CD8-positive, alpha-beta T cell (primary cell): ENCODE measurements at places on chromosomes 12 and 14.

- no peak for DNase-seq
These were observed 31.6 kb downstream of the CCDC92 start for GRCh38 chr12:123941000-123941399.

GRCh38 chr12:102746963-102747362 lies 170.1 kb downstream of the PAH start:
- no peak for DNase-seq

DNA sequence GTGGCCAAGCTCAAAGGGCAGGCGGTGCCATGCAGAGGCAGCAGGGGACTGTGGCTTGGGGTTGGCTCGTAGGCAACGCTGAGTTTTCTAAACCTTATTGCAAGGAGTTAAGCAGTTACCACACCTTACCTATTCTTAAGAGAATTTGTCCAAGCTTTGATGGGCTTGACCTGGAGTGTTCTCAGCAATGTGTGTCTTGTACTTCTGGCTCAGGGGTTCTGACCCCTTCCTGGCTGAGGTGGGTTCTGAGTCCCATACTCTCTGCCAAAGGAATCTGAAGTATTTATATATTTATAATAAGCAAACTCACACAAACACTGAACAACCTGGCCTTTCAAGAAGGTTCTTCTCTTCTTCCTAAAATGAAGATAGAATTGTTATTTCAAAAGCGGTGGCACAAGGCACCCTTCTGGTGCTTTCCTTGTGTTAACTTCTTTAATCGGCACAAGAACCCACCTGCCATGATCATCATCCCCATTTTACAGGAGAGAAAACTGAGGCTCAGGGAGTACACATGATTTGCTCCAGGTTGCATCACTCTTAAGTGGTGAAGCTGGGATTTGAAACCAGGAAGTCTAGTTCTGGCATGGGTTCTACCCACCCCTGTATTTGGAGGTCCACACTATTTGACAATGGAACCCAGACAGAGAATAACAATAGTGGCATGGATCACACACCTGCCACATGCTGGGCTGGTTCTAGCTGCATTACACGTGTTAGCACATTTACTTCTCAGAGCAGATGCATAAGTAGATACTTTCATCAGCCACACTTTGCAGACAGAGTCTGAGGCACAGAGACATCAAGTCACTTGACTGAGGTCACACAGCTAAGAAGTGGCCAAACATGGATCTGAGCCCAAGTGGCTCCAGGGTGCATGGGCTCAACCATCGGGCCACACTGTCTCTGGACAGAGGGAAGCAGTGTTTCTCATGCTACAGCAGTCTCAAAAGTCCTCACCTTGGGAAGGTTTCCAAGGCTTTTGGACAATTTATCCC lies 224.0 kb downstream of the AACS start:
- no peak for DNase-seq

DNA sequence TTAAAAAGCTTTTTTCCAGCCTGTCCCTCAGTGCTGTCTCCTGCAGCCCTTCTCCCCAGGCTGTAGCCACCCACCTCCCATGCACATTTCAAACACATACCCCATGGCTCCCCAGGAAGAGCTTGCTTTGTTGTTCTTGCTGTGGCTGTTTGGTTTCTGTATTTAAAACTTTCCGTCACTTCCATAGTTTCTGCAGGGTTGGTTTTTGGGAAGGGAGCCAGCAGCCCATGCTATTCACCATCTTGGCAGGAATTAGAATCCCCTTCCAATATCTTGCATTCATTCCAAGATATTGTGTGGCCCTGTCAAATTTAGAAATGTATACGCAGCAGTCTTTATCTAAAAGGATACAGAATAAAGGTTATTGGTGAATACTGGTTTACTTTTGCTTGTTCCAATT lies 29.6 kb downstream of the CFAP251 start:
- no peak for DNase-seq

- no peak for DNase-seq
These were observed 92.0 kb downstream of the IRF2BPL start for GRCh38 chr14:76936483-76936882.

GRCh38 chr14:64060199-64060545 lies 207.4 kb downstream of the SYNE2 start:
- no peak for DNase-seq

- peak; percentile 13 for DNase-seq
These were observed 505 bp downstream of the KCNC2 start for GRCh38 chr12:75208856-75209811.

DNA sequence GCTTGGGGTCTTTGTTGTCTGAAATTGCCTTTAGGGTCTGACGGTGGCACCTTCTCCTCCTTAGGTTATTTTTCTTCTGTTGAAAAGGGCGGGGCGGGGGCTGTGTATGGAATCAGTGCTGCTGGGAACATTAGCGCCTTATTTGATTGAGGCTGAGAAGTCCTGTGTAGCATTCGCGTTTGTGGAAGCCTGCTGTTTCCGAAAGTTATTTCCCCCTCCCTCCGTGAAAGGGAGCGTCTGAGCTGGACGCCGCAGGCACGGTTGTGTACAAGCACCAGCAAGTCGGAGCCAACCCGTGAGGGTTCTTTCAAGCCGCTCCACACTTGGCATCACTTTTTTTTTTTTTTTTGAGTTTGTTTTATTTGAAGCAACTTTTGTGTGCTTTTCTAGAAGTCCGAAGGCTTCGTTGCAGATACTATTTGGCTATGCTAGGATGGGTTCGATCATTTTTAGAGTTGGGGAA lies 1.1 kb downstream of the SYNE2 start:
- peak; percentile 63 for DNase-seq

DNA sequence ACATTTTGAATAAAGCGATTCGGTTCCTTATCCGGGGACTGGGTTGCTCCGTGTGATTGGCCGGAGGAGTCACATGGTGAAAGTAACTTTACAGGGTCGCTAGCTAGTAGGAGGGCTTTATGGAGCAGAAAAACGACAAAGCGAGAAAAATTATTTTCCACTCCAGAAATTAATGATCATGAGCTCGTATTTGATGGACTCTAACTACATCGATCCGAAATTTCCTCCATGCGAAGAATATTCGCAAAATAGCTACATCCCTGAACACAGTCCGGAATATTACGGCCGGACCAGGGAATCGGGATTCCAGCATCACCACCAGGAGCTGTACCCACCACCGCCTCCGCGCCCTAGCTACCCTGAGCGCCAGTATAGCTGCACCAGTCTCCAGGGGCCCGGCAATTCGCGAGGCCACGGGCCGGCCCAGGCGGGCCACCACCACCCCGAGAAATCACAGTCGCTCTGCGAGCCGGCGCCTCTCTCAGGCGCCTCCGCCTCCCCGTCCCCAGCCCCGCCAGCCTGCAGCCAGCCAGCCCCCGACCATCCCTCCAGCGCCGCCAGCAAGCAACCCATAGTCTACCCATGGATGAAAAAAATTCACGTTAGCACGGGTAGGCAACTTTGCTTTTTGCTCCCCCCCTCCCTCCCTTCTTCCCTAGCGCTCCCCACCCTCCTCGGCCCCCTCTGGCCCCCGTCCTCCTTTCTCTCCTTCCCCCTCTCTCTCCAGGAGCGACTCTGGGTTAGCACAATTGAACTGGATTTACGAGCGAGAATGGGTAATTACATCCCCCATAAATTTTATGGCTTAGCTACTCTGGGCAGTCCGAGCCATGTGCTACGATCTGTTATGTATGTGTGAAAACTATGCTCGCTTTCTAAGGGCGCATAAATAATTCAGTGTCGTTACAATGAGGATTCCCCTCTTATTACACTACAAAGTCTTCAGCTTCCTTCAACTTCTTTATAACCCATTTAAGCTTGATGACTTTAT lies at the start of gene HOXC4:
Gene HOXC4 (plus strand): TSS at position 85 of the 991 bp plus-strand sequence. CDS start 88 bp downstream, at position 173.
- no peak for DNase-seq

GRCh38 chr14:93811020-93811419 lies 22.7 kb upstream of the PRIMA1 start:
- DNase-seq, result no peak

GRCh38 chr14:77882098-77882497 lies 82.2 kb downstream of the ADCK1 start:
- no peak for DNase-seq

- DNase-seq, result peak; percentile 53
These were observed 906.0 kb downstream of the VRK1 start for GRCh38 chr14:97703006-97703760.

GRCh38 chr14:95504135-95505029 lies 12.1 kb downstream of the SYNE3 start:
- DNase-seq, result no peak

GRCh38 chr12:105574056-105574715 lies 243.7 kb downstream of the C12orf75 start:
- no peak for DNase-seq

- DNase-seq, result no peak
These were observed 45.2 kb downstream of the RDH12 start for GRCh38 chr14:67746927-67747326.

GRCh38 chr14:71659159-71659558 lies 273.1 kb upstream of the RGS6 start:
- DNase-seq, result no peak

GRCh38 chr14:61866932-61867920 lies 105.0 kb downstream of the SNAPC1 start:
- DNase-seq, result no peak

DNA sequence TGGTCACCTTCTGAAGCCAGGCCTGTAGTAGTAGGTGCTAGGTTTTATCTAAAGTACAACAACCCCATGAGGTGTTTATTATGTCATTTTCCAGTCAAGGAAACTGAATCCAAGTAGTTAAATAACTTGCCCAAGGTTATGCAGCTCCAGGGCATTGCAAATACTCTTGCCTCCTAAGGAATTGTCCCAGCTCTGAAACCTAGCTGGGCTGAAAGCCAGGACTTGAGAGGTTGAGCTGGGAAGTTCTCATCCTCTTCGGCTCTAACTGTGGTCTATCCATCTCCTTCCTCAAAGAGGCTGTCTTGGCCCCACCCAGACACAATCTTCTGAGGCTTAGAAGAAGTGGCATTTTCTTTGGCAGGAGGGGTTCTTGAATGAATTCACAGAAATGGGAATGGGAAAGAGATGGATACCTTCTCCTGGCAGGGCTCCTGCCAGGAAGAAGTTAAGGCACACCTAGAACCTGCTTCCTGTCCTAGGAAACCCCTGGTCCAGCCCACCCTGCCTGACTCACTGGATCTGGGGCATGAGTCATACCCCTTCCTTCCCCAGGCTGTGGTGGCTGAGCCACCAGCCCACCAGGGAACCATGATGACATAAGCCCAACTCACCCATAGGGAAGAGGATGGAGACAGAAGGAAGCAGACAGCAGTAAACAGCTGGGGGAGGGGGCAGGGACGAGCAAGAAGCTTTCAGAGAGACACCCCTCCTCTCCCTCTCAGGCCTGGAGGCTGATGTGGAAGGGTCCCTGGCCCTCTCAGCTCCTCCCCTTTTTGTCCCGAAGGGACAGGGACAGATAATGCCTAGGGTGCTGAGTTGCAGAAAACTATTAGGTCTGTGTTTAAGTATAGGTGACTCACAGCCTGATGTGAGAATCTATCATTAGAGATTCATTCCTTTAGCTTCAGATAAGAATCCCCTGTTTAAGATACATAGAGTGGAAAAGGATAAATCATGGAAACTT lies 2.1 kb upstream of the PLEK2 start:
- DNase-seq, result no peak

GRCh38 chr12:131987552-131987951 lies 37.8 kb downstream of the EP400 start:
- no peak for DNase-seq

- DNase-seq, result no peak
These were observed 306.1 kb upstream of the RTL1 start for GRCh38 chr14:101209594-101209993.

DNA sequence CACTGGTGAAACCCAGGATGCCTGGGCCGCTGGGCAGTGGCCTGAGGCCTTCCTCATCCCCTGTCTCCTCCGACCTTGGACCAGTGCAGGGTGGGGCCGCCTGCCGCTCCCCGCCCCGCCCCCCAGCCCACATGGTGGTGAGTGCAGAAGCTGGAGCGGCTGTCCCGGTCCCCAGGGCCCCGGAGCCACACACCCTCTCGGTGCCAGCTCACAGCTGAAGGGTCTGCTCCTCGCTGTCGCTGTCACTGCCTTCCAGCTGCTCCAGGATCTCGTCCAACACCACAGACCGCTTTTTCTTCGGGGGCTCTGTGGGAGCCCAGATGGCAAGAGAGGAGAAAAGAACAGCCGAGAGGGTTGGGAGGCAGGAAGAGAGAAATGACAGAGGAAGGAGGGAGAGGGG lies 143.1 kb downstream of the RBM19 start:
- no peak for DNase-seq

DNA sequence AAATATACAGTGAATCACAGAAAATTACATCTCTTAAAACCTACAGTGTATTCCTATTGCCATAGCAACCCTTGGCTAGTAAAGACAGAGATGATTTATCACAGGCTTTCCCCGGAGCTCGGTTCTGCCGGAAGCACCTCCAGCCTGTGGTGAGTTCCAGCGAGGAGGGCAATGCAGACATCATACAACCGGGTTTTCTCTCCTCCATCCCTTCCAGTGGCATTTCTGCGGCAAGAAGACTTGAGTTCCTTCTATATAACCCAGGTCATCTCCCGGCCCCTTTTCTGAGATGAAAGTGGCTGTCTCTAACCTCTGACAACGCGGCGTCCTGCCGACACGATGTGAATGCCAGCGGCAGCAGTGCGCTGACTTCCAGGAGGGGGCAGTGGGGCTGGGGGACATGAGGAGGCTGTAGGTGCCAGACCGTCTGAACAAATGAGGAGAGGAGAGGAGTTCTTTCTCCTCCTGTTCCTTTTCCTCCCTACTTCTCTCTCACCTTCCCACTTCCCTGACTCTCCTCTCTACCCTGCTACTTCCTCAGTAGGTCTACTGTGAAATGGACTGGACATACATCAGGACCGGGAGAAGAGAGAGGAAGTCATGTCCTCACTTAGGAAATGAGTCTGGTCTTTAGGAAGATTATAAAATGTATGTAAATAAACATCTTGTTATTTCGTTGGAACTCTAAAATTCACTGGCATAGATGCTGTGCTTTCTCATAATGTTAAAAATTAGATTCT lies 68.6 kb upstream of the MAX start:
- peak; percentile 52 for DNase-seq

DNA sequence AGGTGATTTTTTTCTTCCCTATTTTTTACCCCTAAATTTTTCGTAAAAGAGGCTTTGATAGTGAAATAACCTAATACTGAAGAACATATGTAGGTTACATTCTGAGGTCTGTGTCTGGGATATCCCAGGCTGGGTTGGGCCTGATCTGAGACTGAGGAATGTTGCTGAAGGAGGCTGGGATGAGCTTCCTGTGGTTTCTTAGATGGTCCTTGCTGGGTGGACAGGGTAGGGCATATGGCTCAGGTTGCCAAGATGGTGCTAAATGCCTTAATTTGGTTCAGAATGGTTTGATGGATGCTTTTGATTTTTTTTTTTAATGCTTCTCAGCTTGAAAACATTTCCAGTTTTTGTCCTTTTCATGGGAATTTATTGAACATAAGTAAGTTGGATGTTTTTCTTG lies 124.6 kb upstream of the PMCH start:
- no peak for DNase-seq

DNA sequence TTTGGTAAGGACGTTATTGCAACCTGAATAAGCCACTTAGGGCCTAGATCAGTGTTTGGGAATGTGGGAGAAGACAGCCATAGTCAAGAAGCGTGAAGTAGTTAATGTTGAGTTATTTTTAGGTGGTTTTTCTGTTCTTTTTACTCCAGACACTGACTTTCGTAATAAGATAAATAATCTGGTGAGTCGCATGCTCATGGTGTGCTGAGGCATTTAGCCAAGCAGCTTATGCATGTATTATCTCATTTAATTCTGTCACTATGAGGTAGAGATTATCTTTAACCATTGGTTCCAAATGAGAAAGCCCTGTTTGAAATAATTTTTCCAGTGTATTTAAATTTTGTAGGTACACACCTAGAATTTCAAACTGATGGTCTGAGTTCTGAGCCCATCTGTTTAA lies 67.3 kb downstream of the RCOR1 start:
- DNase-seq, result no peak

GRCh38 chr12:73598626-73599025 lies 939.0 kb upstream of the ATXN7L3B start:
- no peak for DNase-seq

GRCh38 chr12:63937378-63938316 lies 93.1 kb downstream of the SRGAP1 start:
- no peak for DNase-seq
